ENCODE measurements at places on chromosomes 3 and 15.

- DNase-seq: no peak
These were observed 305.6 kb upstream of the STT3B start for GRCh38 chr3:31227131-31227562.

GRCh38 chr3:3031326-3031725 is 78.8 kb downstream of the IL5RA start:
- DNase-seq: no peak

GRCh38 chr15:55222588-55222987 is 25.8 kb upstream of the RSL24D1 start:
- DNase-seq: no peak

- DNase-seq: no peak
These were observed 62.7 kb downstream of the POMGNT2 start for GRCh38 chr3:43043071-43043766.

DNA sequence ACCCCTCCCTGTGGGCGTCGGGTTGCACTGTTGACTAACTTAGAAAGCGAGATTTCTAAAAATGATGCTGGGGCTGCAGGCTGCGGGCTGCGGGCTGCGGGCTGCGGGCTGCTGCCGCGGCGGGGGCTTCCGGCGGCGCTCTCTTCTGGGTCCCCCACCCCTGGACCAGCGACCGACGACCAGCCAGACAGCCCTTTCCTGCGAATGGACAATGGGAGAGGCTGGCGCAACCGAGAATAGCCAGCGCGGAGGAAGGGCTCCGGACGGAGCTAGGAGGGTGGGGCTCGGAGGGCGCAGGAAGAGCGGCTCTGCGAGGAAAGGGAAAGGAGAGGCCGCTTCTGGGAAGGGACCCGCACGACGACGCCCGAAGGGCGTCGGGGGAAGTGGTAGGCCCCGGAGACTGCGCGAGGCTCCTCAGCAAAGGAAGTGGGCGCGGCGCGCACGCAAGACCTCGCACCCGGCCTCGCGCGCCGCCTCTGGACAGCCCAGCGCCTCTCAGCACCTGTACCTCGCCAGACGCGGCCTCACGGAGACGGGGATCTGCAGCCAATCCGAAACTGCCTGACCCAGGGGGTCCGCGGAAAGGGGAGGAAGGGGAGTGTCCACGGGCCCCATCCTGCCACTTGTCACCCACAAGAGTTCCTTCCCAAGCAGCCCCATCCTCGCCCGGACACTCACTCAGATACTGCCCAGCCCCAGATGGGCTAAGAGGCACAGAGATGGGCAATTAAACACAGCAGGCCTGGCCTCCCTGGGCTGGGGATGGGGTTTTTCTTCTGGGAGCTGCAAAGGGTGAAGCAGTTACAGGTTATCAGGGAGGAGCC is 70.7 kb downstream of the SLC12A8 start:
- DNase-seq: no peak

- no peak for DNase-seq
These were observed 521.0 kb downstream of the NTRK3 start for GRCh38 chr15:87735522-87735921.

DNA sequence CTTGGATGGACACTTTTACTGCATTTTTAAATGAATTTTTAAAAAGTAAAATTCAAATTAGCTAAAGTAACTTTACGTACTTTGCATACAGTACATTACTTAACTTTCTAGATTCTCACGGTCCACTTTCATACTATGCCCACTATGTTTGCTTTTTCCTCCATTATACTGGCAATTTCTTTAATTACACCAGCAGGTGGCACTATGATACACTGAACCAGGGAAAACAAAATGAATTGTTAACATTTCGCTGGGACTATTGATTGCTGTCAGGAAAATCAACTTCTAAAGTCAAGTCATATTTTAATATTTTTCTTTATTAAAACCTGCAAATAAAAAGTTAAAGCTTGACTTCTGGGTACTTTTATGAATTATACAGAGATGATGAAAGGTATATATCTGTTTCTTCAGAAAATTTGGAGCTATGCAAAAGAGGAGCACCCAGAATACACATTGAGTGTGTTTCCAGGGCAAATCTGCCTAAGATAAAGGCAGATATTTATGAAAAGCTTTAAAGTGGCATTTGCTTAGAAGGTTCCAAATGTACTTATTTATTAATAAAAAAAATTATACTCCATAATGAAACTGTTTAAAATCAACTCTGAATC is 21.8 kb upstream of the POU1F1 start:
- DNase-seq: no peak

DNA sequence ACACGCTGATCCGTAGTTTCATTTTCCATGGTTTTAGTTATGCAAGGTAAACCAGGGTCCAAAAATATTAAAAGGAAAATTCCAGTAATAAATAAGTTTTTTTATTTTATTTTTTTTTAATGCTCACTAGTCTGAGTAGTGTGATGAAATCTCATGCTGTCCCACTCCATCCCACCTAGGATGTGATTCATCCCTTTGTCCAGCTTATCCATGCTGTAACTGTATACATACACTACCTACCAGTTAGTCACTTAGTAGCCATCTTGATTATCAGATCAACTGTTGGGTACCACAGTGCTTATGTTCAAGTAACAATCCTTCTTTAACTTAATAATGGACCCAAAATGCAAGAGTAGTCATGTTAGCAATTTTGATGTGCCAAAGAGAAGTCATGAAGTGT is 75.2 kb downstream of the ESYT3 start:
- no peak for DNase-seq

DNA sequence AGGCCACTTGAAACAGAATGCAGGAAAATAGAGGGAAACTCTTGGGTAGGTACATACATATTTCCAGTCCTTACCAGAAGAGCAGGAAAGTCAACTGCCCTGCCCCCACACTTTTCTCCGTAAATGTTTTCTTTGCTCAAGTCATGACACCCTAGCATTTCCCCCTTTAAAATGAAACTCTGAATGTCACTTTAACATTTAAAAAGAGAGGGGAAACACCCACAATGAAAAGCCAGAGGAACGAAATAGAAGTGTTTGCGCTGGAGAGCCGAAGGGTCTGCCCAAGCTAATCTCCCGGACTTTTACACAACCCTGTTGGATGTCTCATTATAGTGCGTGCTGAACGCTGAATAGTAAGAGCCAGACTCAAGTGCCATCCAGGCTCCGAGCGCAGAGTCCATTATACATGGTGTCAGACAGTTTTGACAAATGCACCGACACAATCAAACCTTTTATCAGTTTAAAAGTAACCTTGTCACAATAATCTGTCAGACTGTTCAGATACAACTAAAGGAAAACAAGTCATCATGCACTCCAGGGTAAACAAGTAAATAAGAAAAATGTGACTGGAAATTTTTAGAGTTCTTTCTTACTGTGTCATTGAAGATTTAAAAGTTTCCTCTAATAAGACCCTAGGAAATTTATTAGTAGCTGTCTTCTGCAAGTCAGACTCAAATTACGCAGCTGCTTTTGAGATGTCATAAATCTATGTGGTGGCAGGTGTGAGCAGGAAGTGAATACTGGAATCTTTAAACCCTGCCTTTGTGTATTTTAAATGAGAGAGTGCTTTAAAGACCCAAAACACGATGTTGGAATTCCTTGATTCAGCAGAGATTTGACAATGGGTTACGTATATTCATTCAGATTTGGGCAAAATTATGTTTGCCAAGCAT is 159.8 kb downstream of the RBMS3 start:
- DNase-seq: no peak

- DNase-seq: no peak
These were observed 31.5 kb downstream of the MBNL1 start for GRCh38 chr3:152300029-152300731.

DNA sequence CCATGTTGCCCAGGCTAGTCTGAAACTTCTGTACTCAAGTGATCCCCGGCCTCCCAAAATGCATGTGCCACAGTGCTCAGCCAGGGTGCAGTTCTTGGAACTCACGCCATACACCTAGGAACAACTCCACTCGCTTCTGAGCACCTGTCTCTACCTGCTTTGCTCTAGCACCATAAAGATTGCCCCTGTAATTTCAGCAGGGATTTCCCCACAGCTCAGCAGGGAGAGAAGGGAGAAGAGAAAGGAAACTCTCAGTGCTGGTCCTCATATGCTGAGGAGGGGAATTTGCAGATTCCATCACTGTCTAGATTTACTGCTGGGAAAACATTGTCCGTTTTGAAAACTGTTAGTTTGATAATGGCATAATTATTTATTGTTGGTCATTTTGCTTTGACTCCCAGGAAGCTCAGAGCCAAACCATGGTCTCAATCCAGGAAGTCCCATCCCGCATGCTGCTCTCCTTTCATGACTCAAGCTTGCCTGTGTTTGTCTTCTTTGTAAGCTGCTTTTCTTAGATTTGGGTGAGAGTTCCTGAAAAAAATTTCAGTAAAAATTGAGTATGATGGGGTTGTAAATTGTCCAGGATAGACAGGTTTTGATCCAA is 24.2 kb downstream of the TRIM71 start:
- DNase-seq: no peak

DNA sequence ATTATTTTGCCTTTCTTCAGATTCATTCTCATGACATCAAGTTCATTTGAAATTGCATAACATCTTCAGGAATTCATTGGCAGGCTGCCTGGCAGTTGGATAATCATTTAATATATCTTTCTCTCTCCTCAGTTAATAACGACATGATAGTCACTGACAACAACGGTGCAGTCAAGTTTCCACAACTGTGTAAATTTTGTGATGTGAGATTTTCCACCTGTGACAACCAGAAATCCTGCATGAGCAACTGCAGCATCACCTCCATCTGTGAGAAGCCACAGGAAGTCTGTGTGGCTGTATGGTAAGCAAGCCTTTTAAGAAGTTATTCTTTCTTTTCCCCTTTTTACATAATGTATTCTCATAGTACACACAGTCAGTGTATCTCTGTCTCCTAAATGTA is 38.2 kb downstream of the TGFBR2 start:
- DNase-seq: no peak

- no peak for DNase-seq
These were observed 42.1 kb downstream of the ZBTB38 start for GRCh38 chr3:141410408-141410807.

- no peak for DNase-seq
These were observed 5.3 kb downstream of the PTPN9 start for GRCh38 chr15:75573648-75574384.

DNA sequence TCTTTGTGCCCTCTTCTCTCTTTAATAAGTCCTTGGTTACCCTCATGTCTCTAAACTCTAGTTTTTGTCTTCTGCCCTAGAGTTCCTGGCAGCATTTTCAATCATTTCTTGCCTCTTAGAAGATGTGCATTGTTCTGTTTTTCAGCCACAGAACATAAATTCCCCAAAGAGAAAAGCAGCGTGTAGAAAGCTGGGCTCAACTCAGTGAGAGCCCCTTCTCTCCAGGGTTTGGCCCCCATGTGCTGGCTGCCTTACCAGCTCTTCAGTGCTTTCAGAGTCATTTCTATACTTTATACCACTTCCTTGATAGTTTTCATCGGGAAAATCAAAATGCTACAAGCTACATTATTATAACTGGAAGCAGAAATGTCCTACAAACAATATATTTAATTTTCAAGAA is 369.1 kb upstream of the GRM7 start:
- no peak for DNase-seq

- no peak for DNase-seq
These were observed 835.3 kb upstream of the CFAP20DC start for GRCh38 chr3:59885101-59885500.

- DNase-seq: no peak
These were observed 52.2 kb downstream of the REC114 start for GRCh38 chr15:73495181-73495580.

- DNase-seq: no peak
These were observed 531.4 kb downstream of the ZIC1 start for GRCh38 chr3:147940405-147941193.

DNA sequence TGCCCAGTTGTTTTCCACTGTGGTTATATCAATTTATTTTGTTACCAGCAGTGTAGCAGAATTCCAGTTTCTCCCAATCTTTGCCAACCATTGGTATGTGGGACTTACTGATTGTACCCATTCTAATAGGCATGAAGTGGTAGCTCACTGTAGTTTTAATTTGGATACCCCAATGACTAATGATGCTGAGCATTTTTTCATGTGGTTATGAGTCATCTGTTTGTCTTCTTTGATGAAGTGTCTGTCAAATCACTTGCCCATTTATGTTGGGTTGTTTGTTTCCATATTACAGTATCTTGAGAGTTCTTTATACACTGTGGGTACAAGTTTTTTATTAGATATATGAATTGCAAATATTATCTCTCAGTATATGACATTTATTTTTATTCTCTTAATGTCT is 644.3 kb downstream of the NR2F2 start:
- no peak for DNase-seq

DNA sequence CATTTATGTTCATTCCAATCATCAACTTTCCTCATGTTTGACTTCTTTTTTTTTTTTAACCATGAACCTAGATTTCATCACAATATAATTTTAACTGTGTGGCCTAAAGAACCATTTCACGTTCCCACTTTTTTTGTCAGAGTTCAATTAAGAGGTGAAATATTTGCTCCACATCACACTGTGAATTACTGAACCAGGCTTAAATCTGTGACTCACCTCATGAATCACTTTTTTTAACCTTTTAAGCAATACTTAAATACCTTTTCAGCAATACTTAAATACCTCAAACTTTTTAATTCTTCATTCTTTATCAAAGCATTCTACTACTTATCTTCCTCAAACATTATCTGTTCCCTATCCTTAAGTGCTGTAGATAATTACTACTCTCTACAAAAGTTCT is 137.6 kb downstream of the SI start:
- DNase-seq: no peak

DNA sequence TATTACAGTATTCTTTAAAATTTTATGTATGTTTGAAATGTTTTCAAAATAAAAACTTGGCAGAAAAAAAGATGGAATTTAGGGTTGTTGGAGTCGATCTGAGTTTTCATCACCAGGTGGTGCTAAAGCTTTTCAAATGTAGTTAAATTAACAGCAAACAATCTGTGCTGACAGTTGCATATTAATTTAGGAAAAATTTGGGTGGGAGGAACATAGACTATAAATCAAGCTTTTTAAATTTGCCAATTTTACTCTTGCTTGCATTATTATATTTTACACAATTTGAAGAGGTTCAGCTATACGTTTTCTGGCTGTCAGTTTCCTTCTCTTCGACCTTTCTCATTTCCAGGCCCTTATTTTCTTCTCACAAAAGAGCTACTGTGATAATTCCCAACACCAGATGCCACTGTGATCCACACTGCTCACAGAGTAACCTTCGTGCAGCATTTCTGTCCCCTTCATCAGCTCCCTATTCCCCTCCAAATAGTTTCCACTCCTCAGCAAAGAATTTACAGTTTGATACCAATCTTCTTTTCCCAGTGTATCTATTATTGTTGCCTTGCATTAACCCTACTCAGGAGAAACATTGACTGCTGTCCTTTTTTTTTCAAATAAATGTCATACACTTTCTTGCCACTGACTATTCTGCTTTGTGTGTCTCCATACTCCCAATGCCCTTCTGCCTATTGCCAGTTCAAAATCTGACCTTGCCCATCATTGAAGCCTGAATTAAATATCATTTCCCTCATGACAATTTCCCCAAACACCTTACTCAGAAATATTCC is 53.4 kb upstream of the EIF5A2 start:
- no peak for DNase-seq

- no peak for DNase-seq
These were observed 298 bp downstream of the BCL2L10 start for GRCh38 chr15:52112203-52112750.
